CD4-positive, CD25-positive, alpha-beta regulatory T cell (primary cell): ENCODE measurements at places on chromosomes 2 and 18. TPM values are rescaled to one million over a fixed set of nuclear protein-coding genes. Genes with fewer than 3 reads are reported as not detected.

SCN9A gene
- total RNA-seq, result 0.57 TPM

SEPTIN10 gene
- 5.6 TPM for total RNA-seq

GALNT3 gene
- 18.5 TPM for total RNA-seq

CROCC2 gene
- total RNA-seq, result not detected

ADRA2B gene
- total RNA-seq, result 1.0 TPM

INHBB gene
- total RNA-seq, result not detected

TRAF3IP1 gene
- 9.9 TPM for total RNA-seq

RGPD8 gene
- total RNA-seq, result 48.1 TPM

FZD7 gene
- 0.42 TPM for total RNA-seq

AMER3 gene
- not detected for total RNA-seq

AGXT gene
- total RNA-seq, result not detected

PKDCC gene
- total RNA-seq, result not detected

KCNG2 gene
- not detected for total RNA-seq

WNT6 gene
- total RNA-seq, result not detected

TAF4B gene
- 5.0 TPM for total RNA-seq

PLB1 gene
- 2.0 TPM for total RNA-seq

INPP1 gene
- 8.2 TPM for total RNA-seq

COL4A4 gene
- total RNA-seq, result not detected

TXNL1 gene
- total RNA-seq, result 39.9 TPM

ANKRD44 gene
- 301 TPM for total RNA-seq

MC5R gene
- not detected for total RNA-seq
